ENCODE measurements at places on chromosomes 11 and 22.

DNA sequence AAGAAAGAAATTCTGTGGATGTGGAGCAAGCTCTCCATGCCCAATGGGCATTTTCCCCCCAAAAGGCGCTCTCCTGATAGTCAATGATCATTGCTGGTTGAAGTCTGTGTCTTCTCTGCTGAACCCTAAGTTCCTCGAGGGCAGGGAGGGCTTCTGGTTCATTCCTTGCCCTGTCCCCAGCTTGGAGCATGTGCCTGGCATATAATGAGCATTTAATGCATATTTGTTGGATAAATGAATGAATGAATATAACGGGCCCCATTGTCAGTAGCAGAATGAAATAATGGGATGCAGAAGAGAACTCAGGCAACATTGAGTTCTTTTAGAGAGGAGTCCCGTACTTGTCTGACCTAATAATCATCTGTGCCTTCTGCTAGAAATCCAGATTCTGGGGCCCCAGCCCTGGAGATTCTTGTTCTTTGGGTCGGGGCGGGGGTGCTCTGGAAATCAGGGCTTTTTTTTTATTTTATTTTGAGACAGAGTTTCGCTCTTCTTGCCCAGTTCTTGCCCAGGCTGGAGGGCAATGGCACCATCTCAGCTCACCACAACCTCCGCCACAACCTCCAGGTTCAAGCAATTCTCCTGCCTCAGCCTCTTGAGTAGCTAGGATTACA, 64.4 kb downstream of the CD82 start:
- DNase-seq = no peak

DNA sequence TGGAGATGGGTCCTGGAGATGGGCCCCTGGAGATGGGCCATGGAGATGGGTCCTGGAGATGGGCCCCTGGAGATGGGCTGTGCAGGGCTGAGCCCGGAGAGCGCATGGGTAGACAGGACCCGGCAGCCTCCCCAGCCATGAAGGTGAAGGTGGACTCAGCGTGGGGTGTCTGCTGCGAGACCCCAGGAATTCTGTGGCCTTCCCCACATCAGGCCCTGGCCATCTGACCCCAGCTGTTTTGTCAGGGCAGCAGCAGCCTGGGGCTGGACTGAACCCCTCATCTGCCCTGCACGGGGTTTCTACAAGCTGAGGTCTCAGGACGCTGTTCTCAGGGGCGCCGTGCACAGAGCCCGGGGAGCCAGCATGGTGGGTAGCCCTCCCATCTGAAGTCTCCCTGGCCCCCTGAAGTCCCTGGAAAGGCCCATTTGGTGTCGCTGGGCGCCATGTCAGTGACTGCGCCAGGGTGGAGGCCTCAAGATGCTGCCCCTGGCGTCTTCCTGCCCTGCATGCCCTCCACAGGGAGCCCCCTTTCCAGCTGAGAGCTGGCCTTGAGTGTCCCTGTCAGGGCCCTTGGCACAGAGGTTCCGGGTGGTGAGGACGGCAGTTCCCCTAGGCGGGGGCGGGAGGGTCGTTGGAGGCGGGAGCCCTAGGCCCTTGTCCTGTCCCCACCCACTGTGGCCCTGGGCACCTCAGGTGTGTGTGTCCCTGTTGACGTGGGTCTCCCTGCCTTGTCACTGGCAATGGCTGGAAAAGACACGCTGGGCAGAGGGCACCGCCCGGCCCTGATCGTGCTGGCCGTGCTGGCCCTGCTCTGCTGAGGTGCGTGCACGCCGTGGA, 5.4 kb downstream of the BRSK2 start:
- no peak for DNase-seq

DNA sequence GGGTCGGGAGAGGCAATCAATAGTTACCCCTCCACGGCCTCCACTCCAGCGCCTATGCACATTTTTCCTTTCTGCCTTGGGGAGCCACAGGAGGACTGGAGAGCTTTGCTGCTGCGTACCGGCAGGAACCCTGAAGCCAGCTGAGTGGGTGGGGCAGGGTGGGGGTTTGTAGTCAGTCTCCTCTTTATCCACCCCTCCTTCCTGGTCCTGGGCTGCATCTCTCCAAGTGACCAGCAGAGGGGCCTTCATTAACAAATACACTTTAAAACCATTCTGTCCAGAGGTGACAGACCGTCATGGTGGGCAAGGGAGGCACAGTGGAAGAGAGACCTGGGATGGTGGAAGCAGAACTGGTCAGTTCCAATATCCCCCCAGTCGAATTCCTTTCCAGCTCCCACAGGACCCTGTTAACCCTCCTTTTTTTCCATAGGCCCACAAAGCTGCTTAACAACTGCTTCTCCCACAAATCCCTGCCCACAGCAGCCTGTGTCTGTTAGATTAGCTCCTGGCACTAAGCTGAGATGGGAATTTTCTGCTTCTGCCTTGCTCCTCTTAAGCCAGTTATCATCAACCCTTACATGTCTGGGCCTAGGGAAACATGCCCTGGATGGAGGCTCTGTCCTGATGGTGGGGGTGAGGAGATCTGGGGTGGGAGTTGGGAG, 3.9 kb upstream of the ABCG4 start:
- DNase-seq = no peak

GRCh38 chr22:22201930-22202343, 42.6 kb upstream of the VPREB1 start:
- DNase-seq = no peak

DNA sequence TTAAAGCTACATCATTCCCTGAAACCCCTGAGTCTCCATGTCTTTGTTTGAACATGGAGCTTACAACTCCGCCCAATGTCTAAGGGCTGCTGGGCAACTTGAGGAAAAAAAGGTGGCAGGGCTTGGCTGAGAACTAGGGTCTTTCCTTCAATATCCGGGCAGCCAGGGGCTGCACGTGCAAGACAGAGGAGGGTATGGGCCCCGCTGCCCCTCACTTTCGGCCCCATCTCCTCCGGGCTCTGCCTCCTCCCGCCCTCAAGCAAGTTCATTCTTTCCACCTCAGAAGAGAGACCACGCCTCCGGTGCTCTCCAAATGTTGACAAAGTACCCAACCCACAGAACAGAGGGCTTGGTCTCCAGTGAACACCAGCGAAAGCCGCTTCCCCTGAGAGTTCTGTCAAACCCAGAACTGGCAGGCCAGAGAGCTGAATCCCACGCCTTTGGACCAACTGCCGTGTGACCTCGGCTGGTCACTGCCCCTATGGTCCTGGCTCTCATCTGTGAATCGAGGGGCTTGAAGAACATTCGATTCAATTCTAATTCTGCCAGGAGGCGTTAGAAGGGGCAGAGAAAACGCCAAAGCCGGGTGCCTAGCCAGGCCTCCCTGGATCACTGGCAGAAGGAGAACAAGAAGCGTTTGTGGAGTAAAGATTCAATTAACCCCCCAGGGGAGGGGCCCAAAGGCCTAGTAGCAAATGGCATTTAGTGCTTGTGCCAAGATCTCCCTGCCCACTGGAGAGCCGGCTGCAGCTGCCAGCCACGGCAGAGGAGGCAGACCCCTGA, 7.3 kb downstream of the PDGFB start:
- no peak for DNase-seq

DNA sequence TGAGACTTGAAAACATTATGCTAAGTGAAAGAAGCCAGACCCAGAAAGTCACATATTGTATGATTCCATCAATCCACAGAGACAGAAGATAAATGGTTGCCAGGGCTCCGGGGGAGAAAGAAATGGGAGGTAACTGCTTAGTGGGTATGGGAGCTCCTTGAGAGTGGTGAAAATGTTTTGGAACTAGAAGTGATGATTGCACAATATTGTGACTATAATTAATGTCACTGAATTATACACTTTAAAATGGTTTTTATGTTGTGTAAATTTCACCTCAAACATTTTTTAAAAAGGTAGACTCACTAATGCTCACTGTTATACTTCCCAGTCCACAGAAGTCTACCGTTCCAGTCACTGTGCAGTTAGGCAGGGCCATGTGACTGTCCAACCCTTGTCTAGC, 32.2 kb upstream of the AKIP1 start:
- no peak for DNase-seq

DNA sequence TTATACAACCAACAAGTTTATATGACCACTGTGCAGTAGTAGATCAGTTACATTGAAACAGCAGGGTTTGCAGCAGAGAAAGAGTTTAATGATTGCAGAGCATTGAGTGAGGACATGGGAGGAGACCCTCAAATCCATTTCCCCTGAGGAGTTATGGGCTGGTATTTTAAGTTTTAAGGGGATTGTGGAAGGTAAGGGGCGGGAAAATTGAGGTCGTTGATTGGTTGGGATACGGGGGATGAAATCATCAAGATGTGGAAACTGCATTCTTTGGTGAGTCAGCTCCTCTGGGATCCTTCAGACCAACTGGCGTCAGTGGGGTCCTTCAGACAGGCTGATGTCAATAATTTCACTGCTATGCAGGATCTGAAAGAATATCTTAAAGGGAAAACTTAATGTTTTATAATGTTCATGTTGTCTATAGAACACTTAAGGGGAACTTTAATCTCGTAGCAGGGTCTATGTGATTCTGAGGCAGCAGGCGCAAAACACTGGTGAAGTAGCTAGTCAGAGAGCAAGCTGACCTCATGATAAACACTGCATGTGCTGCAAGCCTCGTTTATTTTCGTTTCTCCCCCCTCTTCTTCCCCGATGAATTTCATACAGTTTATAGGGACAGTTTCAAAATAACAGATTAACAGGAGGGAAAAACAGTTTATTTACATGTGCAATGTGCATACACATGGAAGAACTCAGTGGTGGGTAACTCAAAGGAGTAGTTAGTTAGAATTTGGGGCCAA, 17.4 kb upstream of the BACE1-AS start:
- no peak for DNase-seq

DNA sequence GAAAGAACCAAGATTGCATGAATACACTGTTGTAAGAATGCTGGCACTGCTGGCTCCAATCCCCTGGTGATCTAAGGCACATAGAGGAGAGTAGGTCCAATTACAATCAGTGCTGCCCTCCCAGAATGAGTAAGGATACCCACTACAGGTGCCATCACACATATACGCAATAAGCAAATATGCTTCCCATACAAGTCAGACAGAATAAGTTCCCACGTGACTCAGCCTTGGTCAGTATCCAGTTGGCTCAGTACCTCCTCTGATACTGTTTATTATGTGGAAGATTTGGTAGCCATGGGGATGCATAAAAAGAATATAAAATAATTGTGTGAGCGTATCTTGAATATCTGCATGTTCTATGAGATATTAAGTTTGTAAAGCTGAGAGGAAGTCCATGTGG, 8.9 kb upstream of the OR2D3 start:
- no peak for DNase-seq

DNA sequence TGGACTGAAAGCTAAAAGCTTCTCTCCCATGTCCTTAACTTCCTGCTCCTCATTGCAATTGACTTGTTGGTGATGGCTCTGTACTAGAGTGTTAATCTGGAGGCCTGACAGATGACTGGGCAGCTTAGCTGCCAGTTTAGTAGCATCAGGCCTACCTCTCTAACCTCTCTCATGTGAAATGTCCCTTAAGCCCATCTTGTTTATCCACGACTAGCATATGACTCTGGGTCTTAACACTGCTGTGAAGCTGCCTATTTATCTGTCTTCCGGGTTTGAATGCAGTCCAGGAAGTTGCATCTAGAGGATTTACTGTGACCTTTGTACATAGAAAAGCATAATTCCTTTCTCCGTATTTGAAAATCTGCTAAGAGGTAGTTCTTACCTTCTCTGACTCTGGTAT, 85.3 kb upstream of the HORMAD2 start:
- no peak for DNase-seq

- DNase-seq = no peak
These were observed 83.0 kb downstream of the ABTB2 start for GRCh38 chr11:34274712-34275398.

- DNase-seq = no peak
These were observed 2.7 kb downstream of the CSRP3 start for GRCh38 chr11:19199048-19199447.

GRCh38 chr11:44940404-44940803, 10.3 kb downstream of the TP53I11 start:
- no peak for DNase-seq

- DNase-seq = no peak
These were observed 8.6 kb downstream of the PLA2G6 start for GRCh38 chr22:38172832-38173640.

DNA sequence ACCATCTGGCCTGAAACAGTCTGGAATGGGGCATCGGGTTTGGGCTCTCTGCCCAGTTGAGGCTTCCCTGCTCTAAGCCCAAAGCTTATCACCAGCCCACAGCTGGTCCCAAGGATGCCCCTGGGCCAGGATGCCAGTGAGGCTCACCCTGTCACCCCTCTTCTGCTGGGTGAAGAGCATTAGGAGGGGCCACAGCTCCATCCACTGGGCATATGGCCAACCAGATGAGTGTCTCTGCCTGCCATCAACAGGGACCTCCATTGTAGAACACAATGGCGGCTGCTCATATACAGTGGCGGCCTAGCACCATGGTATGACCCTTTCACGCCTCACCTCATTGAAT, 5.6 kb downstream of the CHST1 start:
- no peak for DNase-seq

GRCh38 chr11:65141896-65142494, 7.7 kb upstream of the SYVN1 start:
- no peak for DNase-seq

GRCh38 chr11:113517361-113517760, 42.2 kb upstream of the DRD2 start:
- DNase-seq = no peak

GRCh38 chr11:69494851-69495250, 13.4 kb downstream of the LINC01488 start:
- DNase-seq = no peak

DNA sequence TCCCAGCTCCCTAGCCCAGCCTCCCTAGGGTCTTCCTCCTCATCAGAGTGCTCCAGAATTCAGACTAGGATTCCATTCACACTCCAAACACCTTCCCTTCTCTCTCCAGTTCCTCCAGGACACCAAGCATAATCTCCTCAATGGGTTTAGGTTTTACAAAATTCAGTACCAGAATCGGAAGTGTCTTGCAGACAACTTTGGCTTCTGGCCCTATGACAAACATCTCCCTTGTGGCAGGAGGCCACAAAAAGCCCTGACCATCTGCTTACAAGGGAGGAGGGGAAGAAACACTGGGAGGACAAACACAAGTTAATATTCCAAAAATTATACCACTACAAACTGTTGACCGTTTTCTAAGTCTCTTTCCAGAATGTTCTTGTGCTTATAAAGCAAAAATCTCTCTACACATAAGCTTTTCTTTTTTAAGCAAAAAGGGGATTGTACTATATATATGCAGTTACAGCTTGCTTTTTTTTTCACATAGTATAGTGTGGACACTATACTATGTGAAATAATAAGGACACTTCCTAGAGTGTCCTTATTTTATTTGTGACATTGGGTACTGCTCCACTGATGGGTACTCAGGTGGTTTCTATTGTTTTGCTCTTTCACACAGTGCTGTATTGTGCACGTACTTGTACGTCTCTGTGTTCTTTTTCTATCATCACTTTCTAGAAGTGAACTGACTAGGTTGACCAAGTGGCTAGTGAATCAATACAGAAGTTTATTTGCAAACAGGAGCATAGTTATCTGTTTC, 78.7 kb downstream of the BDNF start:
- DNase-seq = no peak

Measured in GM12864 (cell line).